ENCODE measurements at places on chromosomes 2 and 18. TPM values are rescaled to one million over a fixed set of nuclear protein-coding genes. Genes with fewer than 3 reads are reported as not detected.

MC5R gene
- 0.26 TPM for total RNA-seq

SEPTIN10 gene
- total RNA-seq = 90.8 TPM

KLF7 gene
- total RNA-seq = 81.2 TPM

FSIP2 gene
- 0.86 TPM for total RNA-seq

SLC14A1 gene
- total RNA-seq = not detected

SLC5A7 gene
- total RNA-seq = 0.05 TPM

CRYGD gene
- not detected for total RNA-seq

ALK gene
- total RNA-seq = 0.16 TPM

SERPINB3 gene
- not detected for total RNA-seq

FOXI3 gene
- 0.60 TPM for total RNA-seq

ITGA6 gene
- 35.3 TPM for total RNA-seq

TFCP2L1 gene
- 0.05 TPM for total RNA-seq

KIF5C gene
- 24.3 TPM for total RNA-seq

DYNAP gene
- total RNA-seq = not detected

LHCGR gene
- total RNA-seq = not detected

AMMECR1L gene
- 30.5 TPM for total RNA-seq

CENPA gene
- 0.75 TPM for total RNA-seq

SP9 gene
- not detected for total RNA-seq

FAM124B gene
- not detected for total RNA-seq

OXER1 gene
- total RNA-seq = 0.43 TPM

CXCR1 gene
- not detected for total RNA-seq

EGR4 gene
- not detected for total RNA-seq

COL3A1 gene
- total RNA-seq = 458 TPM

RNU2-63P gene
- 6.6 TPM for total RNA-seq

ELOA2 gene
- not detected for total RNA-seq

SETBP1 gene
- 12.4 TPM for total RNA-seq

PTPRN gene
- total RNA-seq = 88.2 TPM

PLGLB2 gene
- 3.7 TPM for total RNA-seq

STAT4 gene
- total RNA-seq = 1.6 TPM

RSAD2 gene
- total RNA-seq = 11.8 TPM

Measured in astrocyte (in vitro differentiated cells and primary cell).